Activated CD8-positive, alpha-beta T cell treated with anti-CD3 and anti-CD28 coated beads for 36 hours (primary cell): ENCODE measurements at places on chromosomes 4 and X.

GRCh38 chrX:93419642-93420041 lies 253.7 kb downstream of the NAP1L3 start:
- no peaks in the 10 kb centered on the region for H3K27me3 ChIP-seq
- H3K27ac ChIP-seq, result no peak overlapping the region
- DNase-seq, result no peak
- H3K36me3 ChIP-seq, result no peaks in the 10 kb centered on the region

DNA sequence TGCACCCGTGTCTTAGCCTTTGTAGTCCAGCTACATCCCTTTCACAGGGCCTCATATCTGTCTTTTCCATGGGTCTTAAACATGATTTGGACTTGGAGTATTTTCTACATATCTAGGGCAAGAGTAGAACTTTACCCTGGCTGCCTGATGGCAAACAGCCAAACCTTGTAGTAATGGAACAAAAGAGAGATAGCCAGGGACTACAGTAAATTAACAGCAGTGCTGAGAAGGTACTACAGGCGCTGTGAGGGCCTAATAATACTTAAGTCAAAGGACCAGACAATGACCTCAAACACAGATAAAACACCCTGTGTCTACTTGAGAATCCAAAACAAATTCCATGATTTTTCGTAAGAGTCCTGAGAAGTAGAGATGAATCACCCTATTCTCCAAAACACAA lies 111.0 kb upstream of the WDR17 start:
- H3K36me3 ChIP-seq, result no peaks in the 10 kb centered on the region
- peaks cover 5% of the 10 kb centered on the region for H3K27me3 ChIP-seq
- H3K27ac ChIP-seq, result no peak overlapping the region

GRCh38 chrX:9316096-9316495 lies 148.8 kb upstream of the TBL1X start:
- no peak for DNase-seq
- H3K4me3 ChIP-seq, result no peak overlapping the region
- H3K27me3 ChIP-seq, result no peaks in the 10 kb centered on the region
- H3K4me1 ChIP-seq, result peaks cover 15% of the 10 kb centered on the region
- no peaks in the 10 kb centered on the region for H3K36me3 ChIP-seq

DNA sequence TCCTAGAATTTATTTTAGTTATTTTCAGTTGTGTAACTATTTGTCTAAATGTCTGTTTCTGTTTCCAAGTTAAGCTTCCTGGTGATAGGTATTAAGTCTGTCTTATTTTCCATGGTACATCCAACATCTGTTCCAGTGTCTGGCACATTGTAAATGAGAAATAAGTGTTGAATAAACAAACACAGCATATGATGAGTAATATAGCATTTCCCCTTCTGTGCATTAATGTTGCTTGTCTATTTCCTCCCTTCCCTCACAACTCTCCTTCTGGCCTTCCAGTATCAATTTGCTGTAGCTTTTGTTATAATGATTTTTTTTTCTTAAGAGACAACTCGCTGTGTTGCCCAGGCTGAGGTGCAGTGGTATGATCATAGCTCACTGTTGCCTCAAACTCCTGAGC lies 36.1 kb downstream of the COPS4 start:
- H3K27me3 ChIP-seq, result no peaks in the 10 kb centered on the region
- peaks cover 30% of the 10 kb centered on the region for H3K36me3 ChIP-seq
- no peak overlapping the region for H3K4me3 ChIP-seq
- DNase-seq, result no peak
- peaks cover 5% of the 10 kb centered on the region for H3K4me1 ChIP-seq

DNA sequence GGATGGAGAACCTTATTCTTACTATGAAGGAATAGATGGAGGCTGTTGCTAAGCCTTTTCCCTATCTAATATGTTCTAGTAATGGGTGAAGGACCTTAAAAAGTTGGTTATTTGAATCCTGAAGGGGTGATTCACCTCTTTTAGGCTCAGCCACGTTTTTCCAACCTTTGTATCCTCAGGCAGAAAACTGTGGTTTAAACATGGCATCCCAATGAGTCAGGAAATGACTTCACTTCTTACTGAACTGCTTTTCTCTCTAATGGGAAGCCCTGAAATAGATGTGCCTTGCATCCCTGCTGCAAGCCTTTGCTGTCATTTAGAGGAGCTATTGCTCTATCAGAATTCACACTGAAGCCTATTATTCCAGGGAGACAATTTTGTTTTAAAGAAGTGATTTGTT lies 191.0 kb upstream of the ARX start:
- no peaks in the 10 kb centered on the region for H3K36me3 ChIP-seq
- no peaks in the 10 kb centered on the region for H3K4me1 ChIP-seq
- H3K27me3 ChIP-seq, result no peaks in the 10 kb centered on the region
- no peak overlapping the region for H3K27ac ChIP-seq
- no peak overlapping the region for H3K4me3 ChIP-seq

GRCh38 chrX:94908171-94908570 lies 1234.2 kb downstream of the FAM133A start:
- H3K4me3 ChIP-seq, result no peak overlapping the region
- H3K27me3 ChIP-seq, result no peaks in the 10 kb centered on the region
- H3K27ac ChIP-seq, result no peak overlapping the region
- H3K4me1 ChIP-seq, result no peaks in the 10 kb centered on the region
- no peaks in the 10 kb centered on the region for H3K36me3 ChIP-seq

DNA sequence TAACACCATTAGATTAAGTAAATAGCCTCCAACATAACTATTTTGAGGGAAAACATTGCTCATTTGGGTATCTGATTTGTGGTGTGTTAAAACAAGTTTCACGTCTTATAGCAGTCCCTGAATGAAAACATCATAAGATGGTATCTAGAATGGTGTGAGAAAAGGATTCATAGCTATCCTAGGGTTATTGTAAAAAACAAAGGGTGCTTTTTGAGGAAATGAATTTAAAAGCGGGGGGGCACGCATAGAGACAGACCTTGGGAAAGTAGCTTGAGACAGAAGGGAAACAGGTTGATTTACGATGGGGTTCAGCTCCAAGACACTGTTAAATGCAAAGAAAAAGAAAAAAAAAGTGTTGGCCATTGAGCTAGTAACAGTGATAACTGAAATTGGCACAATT lies 768 bp upstream of the CXCL10 start:
- H3K27me3 ChIP-seq, result peaks cover 15% of the 10 kb centered on the region
- H3K36me3 ChIP-seq, result no peaks in the 10 kb centered on the region
- H3K27ac ChIP-seq, result no peak overlapping the region
- no peak for DNase-seq
- H3K4me3 ChIP-seq, result no peak overlapping the region

DNA sequence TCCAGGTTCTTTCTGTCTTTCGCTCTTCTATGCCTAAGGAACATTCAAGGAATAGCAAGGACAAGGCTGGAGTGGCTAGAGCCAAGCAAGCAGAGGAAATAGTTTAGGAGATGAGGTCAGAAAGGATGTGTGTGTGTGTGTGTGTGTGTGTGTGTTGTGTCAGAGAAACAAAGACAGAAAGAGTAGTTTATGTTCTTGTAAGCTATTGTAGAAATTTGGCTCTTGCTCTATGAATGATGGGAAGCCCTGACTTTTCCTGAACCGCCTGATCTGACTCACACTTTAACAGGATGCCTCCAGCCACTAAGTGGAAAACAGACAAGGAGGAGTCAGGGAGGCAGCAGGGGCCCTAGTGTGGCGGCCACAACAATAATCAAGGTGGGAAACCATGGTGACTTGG lies 39.7 kb downstream of the LGI2 start:
- H3K27me3 ChIP-seq, result no peaks in the 10 kb centered on the region
- DNase-seq, result no peak
- no peaks in the 10 kb centered on the region for H3K36me3 ChIP-seq
- no peak overlapping the region for H3K4me3 ChIP-seq

- peaks cover 35% of the 10 kb centered on the region for H3K27me3 ChIP-seq
- H3K4me3 ChIP-seq, result no peak within 1 kb of the TSS
- H3K36me3 ChIP-seq, result no peaks in the 10 kb centered on the region
- DNase-seq, result peak; percentile 41
- no peaks in the 10 kb centered on the region for H3K4me1 ChIP-seq
- H3K27ac ChIP-seq, result no peak within 1 kb of the TSS
Observed at GRCh38 chr4:158172261-158173258, at the start of gene GASK1B. TSS of gene GASK1B (minus strand) at chr4:158173025. CDS start at chr4:158171375, 1,650 bp downstream.

DNA sequence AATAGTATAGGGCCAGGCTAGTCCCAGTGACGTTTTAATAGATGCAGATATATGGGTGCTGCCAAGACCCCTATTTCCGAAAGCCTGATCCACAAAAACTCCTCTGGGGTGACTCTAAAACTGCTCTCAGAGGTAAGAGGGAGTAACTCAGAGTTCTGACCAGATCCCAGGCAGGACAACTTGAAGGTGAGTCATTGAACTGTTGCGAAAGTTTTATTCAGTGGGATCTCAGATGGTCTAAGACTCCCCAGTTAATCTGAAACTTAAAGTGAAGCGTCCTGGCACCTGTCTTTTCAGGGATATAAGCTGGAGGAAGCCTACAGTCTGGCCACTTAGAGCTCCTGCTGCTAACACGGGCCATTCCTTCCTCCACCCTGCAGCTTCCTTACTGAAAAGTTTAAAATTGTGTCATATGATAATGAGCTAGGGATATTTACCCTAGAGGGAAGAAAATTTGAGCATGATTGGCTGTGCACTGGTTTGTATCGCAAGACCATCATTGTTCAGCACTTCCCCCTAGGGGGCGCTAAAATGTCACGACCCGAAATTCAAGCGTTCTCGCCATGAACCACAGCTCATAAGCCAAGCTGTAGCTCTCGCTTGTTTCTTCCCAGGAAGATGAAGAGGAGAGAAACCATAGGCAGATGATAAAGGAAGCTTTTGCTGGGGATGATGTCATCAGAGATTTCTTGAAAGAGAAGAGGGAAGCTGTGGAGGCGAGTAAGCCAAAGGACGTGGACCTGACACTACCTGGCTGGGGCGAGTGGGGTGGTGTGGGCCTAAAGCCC lies 19.5 kb downstream of the UTP14A start:
- no peak overlapping the region for H3K27ac ChIP-seq
- DNase-seq, result peak; percentile 76
- H3K36me3 ChIP-seq, result peaks cover 35% of the 10 kb centered on the region
- H3K4me3 ChIP-seq, result no peak overlapping the region
- peaks cover 3% of the 10 kb centered on the region for H3K4me1 ChIP-seq

DNA sequence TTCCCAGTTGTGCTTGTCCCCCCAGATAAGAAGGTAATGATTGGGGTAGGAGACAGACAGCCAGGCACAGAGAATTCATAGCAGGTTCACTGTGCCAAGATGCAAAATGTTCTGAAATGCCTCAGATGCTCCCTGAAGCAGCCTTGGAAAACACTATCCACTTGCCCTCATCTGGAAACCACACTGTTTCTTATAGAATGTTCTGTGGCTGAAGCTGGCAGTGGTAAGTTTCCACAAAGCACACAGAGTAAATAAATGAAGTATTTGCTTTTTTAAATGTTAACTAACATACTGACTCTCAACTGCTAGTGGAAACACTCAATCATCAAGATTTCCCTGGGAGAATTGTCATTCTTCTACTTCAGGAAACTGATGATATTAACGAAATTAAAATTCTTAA lies 311.4 kb downstream of the PRDM5 start:
- H3K36me3 ChIP-seq, result no peaks in the 10 kb centered on the region
- no peaks in the 10 kb centered on the region for H3K4me1 ChIP-seq
- no peak overlapping the region for H3K4me3 ChIP-seq

- no peak overlapping the region for H3K4me3 ChIP-seq
- no peaks in the 10 kb centered on the region for H3K36me3 ChIP-seq
- H3K4me1 ChIP-seq, result no peaks in the 10 kb centered on the region
Observed at GRCh38 chrX:16640823-16641222, 9.1 kb upstream of the S100G start.

GRCh38 chrX:148915474-148915873 lies 415.1 kb downstream of the AFF2 start:
- H3K27me3 ChIP-seq, result no peaks in the 10 kb centered on the region
- no peaks in the 10 kb centered on the region for H3K4me1 ChIP-seq
- no peak for DNase-seq
- no peaks in the 10 kb centered on the region for H3K36me3 ChIP-seq
- H3K4me3 ChIP-seq, result no peak overlapping the region
- H3K27ac ChIP-seq, result no peak overlapping the region

DNA sequence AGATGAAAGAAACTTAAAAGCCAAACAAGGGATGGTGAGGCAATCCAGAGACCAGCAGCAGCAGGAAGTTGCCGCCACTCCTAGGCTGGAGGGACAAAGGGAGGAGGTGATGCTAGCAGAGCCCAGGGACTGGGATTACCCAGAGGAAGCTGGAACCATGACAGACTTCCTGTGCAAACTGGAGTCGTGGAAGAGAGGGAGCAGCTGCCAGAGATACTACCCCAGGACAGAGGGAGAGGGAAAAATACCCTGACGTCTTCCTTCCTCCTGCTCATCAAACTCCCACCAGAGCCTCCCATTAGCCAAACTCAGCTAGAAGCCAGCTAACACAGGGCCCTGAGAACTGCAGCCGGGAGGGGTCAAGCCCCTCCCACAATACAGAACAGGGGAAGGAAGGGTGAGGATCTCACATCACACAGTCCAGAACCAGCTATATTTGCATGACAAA lies 101.2 kb upstream of the KLF3 start:
- DNase-seq, result no peak
- H3K4me3 ChIP-seq, result no peak overlapping the region
- H3K27me3 ChIP-seq, result no peaks in the 10 kb centered on the region
- no peak overlapping the region for H3K27ac ChIP-seq
- peaks cover 16% of the 10 kb centered on the region for H3K4me1 ChIP-seq

DNA sequence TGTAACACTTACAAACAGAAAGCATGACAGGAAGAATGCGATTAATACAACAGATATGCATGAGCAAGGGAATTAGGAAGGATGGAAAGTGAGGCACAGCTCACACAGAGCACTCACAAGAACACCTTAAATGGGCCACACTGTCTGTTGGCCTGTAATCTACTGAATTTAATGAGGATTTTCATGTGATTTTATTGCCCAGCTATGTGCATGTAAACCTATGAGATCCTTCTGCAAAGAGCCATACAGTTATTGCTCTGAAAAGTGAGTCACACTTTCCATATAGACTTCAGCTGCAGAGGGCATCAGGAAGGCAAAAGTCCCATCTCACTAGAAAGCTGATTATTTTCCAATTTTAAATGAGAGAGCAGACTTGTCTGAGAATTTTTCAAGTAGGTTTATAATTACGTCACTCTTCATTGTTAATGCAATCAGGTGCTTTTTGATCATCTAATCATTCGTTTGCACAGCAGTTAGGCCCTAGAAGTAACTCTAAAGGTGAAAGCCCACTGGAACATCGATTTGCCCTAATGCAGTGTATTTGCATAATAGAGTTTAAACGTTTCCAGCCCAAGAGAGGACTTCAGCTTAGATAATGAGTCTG lies 832.7 kb upstream of the INTU start:
- no peak overlapping the region for H3K4me3 ChIP-seq
- no peak for DNase-seq
- no peak overlapping the region for H3K27ac ChIP-seq
- H3K4me1 ChIP-seq, result no peaks in the 10 kb centered on the region
- no peaks in the 10 kb centered on the region for H3K27me3 ChIP-seq

- no peaks in the 10 kb centered on the region for H3K27me3 ChIP-seq
- peaks cover 17% of the 10 kb centered on the region for H3K36me3 ChIP-seq
Observed at GRCh38 chr4:102663073-102663472, 97.7 kb downstream of the MANBA start.

DNA sequence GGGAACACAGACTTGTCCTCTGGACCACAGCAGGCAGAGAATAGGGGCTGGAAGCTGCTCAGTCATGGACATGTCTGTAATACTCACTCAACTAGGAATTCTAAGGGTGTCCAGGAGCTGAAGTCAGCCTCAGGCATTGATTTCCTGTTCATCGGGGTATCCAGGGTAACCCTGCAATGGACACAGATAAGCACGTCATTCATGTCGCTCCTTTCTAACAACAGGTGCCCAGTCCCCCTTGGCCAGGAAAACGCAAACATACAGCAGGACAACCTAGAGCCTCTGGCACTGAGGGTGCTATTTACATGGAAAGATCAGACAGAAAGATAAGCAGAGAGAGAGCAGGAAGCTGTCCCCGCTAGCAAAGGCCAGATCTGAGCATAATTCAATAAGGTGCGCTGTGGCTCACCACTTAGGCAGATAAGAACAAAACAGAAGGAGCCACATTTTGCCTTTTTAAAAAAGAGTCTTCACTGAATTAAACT lies 21.3 kb downstream of the QDPR start:
- DNase-seq, result no peak
- H3K36me3 ChIP-seq, result peaks cover 39% of the 10 kb centered on the region
- no peaks in the 10 kb centered on the region for H3K27me3 ChIP-seq
- peaks cover 14% of the 10 kb centered on the region for H3K4me1 ChIP-seq
- H3K4me3 ChIP-seq, result no peak overlapping the region
